ENCODE measurements at places on chromosomes 13 and 19.

DNA sequence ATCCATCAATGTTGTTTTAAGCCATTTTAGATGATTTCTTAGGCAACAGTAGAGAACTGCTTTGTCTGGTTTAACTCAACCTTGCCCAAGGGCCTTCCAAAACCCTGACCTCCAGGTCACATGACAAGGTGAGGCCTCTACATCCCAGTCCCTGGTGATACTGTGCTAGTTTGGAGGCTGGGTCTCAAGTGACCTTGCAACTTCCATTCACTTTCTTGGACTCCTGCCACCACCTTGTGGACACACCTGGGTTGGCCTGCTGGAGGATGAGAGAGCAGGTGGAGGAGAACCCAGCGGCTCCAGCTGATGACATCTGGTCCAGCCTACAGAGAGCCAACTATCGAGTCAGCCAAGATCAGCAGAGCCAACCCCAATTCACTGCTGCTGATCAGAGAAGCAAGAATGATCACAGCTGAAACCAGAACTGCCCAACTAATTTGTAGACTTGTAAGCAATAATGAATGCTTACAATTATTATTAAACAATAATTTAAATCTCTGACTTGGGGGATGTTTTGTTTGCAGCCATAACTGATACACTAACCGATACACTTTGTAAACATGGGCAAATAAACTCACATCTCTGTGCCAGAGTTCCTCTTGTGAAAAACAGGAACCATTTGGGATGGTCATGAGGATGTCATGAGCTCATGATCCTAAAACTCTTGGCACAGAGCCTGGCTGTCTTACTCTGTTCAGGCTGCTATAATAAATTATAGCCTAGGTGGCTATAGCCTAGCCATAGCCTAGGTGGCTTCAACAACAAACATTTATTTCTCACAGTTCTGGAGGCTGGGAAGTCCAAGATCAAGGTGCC is 11.5 kb downstream of the FAM187B start:
- DNase-seq = no peak

GRCh38 chr19:48551437-48552302 is at the start of gene SULT2B1:
Gene SULT2B1, plus strand, starts transcription at chr19:48552172. Its CDS starts 81 bp downstream, at chr19:48552253.
- DNase-seq = no peak

- peak; percentile 76 for DNase-seq
Observed at GRCh38 chr13:94327318-94327717, 152.2 kb downstream of the DCT start.

- no peak for DNase-seq
Observed at GRCh38 chr19:17254636-17255035, 8.9 kb upstream of the NR2F6 start.

DNA sequence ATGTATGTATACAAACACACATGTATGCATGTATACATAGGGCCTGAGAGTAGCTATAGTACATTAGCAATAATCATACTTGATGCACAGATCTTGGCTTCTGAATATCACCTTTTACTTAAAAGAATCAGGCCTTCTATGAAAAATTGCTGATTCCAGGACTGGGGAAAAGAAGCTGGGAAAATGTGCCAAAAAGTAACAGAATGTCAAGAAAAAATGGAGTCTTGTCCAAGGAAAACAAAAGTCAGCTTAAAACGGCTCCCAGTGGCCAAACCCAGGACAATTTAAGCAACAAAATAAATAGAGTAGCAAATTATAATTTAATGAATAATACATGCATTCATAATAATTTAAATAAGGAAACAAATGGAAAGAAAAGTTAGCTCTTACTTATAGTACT is 2104.9 kb downstream of the PCDH9 start:
- DNase-seq = no peak

- peak; percentile 76 for DNase-seq
Observed at GRCh38 chr19:17784201-17785008, 10.5 kb upstream of the B3GNT3 start.

- DNase-seq = no peak
Observed at GRCh38 chr13:57634839-57635165, 3.3 kb downstream of the PCDH17 start.

GRCh38 chr13:44004878-44005277 is 125.2 kb downstream of the LACC1 start:
- no peak for DNase-seq

DNA sequence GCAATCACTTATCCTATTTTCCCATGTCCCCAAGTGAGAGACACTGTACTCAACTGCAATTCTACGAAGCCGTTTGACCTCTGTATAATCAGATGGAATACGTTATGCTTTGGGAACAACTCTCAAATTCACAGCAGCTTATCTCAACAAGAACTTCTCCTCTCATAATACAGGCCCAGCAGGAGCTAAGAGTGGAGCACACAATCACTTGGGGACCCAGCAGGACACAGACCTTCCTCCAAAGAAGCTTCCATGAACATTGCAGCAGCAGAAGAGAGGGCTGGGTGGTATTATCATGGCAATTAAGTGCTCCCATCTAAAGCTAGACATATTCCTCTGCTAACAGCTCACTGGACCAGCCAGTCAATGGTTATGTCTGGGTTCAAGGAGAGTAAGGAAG is 428.3 kb upstream of the MIR17HG start:
- DNase-seq = no peak

DNA sequence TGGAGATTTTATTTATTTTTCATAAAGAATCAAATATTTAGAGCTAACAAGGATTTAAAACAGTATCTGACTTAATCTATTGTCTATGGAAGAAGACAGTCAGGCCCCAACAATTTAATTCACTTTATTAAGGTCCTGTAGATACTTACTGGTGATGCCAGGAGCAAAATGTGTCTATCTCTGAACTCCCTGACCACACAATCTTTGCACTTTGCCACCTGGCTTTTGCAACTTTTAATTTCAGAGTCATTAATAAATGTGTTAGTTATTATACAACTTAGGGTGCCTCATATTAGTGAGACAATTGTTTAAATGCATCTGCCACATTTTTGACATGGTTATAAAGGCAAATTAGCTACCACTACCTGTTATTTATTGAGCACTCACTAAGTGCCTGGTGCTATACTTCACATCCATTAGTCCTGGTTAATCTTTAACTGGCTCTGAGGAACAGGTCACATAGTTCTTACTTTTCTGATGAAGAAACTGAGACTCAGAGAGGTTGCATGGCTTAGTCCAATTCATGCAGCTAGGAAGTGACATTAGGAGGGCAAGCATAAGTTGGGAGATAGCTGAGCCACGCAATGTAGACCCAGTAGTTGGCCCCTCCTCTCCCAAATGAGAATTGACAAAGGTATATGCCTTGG is 297.9 kb downstream of the DCT start:
- no peak for DNase-seq

- DNase-seq = no peak
Observed at GRCh38 chr13:73870036-73870741, 264.0 kb downstream of the KLF12 start.

GRCh38 chr13:97600458-97601075 is 166.6 kb downstream of the RAP2A start:
- no peak for DNase-seq

DNA sequence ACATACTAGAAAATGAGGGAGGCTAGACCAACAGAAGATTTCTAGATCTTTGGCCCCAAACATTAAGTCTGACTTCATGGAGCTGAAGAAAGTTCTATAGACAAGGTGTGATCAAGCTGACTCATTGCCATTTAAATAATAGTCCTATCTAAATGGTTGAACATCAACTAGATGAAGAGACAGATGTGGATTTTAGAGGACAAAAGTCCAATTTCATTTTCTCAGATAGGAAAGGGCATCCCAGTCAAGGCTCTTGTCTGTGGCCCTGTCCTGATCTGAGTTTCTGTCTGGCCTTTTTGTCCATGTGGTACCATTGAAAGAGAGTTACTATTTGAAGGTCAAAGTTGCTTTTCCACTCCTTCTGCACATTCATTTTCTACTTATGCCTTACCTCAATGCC is 74.6 kb downstream of the MBNL2 start:
- DNase-seq = no peak

DNA sequence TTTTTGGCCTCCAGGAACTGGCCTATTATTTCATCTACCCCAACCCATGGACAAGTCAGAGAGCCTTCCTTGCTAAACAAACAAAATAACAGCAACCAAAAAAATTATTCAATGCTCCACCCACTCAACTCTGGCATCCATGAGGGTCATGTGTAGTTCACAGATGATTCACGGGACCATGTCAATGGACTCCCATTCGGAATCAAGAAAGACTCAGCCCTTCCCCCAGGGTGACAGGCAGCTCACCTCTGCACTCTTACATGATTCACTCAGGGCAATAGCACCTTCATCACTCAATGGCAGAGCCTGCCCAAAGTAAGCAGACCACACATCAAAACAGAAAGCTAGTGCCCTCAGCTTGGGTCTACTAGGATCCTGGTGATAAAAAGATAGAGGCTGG is 14.3 kb upstream of the SCEL start:
- DNase-seq = no peak

DNA sequence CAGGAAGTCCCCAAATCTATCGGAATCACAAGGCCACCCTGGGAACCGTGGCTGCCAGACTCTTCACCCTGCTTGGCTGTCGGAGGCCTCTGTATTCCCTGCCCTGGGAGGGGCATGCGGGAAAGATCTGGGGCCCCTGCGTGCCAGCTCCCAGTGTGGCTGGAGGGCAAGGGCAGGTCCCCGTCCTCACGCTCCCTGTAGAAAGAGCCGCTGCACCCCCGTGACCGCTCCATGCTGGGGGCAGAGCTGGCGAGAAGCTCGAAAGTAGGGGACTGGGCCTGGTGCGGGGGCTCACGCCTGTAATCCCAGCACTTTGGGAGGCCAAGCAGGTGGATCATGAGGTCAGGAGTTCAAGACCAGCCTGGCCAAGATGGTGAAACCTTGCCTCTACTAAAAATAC is 208.4 kb upstream of the SOX1 start:
- no peak for DNase-seq

DNA sequence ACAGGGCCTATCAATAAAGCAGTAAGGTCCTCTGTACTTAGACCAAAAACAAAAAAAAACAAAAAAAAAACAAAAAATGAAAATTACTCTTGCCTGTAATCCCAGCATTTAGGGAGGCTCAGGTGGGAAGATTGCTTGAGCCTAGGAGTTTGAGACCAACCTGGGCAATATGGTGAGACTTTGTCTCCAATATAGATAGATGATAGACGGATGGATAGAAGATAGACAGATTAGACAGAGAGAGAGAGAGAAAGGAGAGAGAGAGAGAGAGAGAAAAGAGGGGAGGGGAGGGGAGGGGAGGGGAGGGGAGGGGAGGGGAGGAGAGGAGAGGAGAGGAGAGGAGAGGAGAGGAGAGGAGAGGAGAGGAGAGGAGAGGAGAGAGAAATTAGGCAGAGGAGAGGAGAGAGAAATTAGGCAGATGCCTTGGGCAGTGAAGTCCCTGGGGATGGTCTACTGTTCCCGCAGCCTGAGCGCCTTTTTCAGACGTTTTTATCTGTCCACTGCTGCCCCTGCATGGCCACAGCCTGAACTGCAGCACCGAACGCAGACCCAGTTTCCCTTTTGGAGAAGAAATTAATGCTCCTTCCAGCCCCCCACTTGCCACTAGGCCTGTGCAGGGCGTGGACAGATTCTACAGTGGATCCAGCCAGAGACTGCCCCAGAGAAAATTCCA is 9.8 kb upstream of the ZNF627 start:
- DNase-seq = peak; percentile 82

GRCh38 chr13:37485756-37486155 is 112.8 kb downstream of the POSTN start:
- no peak for DNase-seq

- no peak for DNase-seq
Observed at GRCh38 chr13:65882810-65883209, 1347.3 kb downstream of the PCDH9 start.

DNA sequence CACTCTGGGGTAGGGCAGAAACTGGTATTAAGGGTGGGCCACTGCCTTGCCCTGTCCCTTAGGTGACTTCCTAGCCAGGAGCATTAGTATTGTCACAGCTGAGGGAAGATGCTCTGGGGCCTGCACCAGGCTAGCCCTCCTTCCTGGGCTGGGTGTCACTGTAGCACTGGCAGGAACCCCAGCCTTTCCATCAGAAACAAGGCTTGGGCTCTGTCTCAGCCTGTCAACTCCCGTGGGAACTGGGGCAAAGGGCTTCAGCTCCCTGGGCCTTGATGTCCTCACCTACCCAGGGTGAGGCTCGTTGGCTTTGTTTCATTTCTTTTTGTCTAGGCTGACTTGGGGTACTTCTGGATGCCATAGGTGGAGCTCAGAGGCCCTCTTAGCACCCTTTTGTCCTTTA is 18.0 kb downstream of the PAF1 start:
- no peak for DNase-seq

- peak; percentile 6 for DNase-seq
Observed at GRCh38 chr13:29817604-29818378, 32.6 kb downstream of the UBL3 start.

GRCh38 chr19:34588249-34588648 is 88.7 kb downstream of the SCGB2B2 start:
- no peak for DNase-seq

- peak; percentile 42 for DNase-seq
Observed at GRCh38 chr19:17420475-17420924, 653 bp downstream of the MVB12A start.

GRCh38 chr13:112928972-112929782 is 39.8 kb upstream of the MCF2L start:
- DNase-seq = no peak

- no peak for DNase-seq
Observed at GRCh38 chr19:17393002-17393401, 994 bp downstream of the CCDC194 start.

DNA sequence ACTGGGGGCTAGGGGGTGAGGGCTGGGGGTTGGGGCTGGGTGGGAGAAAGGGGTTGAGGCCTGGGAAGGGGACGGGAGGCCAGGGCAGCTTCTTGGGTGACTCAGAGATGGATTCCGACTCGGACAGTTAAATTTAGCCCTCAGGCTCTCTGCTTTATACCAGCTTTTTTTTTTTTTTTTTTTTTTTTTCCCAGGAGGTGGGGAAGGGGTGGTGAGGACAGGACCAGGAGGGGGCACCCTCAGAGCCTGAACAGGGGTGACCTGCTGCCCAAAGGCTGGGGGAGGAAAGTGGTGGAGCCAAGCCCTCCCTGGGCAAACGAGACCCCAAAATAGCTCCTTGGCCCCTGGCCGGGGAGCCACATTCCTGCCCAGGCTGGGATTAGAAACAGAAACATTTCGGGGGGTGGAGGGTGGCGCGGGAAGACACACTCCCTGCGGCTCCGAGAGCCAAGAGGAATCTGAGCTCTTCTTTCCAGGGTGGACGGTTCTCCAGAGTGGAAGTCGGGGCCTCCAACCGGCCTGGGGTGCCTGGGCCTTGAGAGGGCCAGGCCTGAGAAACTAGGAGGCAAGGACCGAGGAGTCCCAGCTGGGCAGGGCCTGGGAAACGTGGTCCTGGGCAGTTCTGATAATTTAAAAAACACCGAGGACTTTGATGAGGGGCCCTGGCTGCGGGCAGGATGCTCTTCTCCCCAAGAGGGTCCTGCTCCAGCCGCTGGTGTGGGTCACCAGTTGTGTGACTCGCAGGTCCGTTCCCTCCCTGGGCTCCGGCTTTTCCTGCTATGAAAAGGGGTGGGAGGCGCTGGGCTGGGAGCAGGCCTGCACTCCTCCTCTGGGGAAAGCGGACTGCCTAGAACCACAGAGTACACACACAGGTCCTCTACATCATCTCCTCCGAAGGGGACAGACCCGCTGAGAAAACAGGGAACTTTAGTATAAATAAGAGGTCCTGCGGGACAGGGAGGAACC is 813 bp upstream of the DMPK start:
- DNase-seq = no peak

All from activated CD4-positive, alpha-beta T cell treated with anti-CD3 and anti-CD28 coated beads, Interleukin-2, amount 50 U/mL, for 16 hours (primary cell).